ENCODE measurements at places on chromosomes 4 and X.

DNA sequence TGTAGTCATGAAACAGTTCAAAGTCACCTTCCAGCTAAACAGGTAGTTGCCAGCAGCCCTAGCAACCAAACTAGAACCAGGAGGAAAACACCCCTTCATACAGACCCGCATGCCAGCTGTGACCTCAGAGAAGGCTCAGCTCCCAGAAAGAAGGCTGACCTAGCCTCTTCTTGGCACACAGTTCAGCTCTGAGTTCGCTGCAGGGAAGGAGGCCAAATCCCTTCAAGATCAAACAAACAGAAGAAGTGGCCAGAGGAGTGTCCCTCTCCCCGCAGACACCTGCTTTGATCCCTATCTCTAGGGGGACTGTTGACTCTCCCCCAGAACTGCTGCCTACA, 56.0 kb downstream of the HADH start:
- peak overlapping the region; percentile 5 for H3K27ac ChIP-seq
- H3K27me3 ChIP-seq, result no peaks in the 10 kb centered on the region
- peaks cover 28% of the 10 kb centered on the region for H3K36me3 ChIP-seq
- H3K4me1 ChIP-seq, result peaks cover 4% of the 10 kb centered on the region

GRCh38 chrX:20479896-20480295, 213.2 kb upstream of the RPS6KA3 start:
- H3K4me3 ChIP-seq, result no peak overlapping the region
- H3K4me1 ChIP-seq, result no peaks in the 10 kb centered on the region
- no peak overlapping the region for H3K27ac ChIP-seq

GRCh38 chr4:2451821-2452785, 16.8 kb upstream of the RNF4 start:
- no peaks in the 10 kb centered on the region for H3K36me3 ChIP-seq
- H3K4me1 ChIP-seq, result no peaks in the 10 kb centered on the region
- H3K27me3 ChIP-seq, result no peaks in the 10 kb centered on the region
- no peak overlapping the region for H3K27ac ChIP-seq

DNA sequence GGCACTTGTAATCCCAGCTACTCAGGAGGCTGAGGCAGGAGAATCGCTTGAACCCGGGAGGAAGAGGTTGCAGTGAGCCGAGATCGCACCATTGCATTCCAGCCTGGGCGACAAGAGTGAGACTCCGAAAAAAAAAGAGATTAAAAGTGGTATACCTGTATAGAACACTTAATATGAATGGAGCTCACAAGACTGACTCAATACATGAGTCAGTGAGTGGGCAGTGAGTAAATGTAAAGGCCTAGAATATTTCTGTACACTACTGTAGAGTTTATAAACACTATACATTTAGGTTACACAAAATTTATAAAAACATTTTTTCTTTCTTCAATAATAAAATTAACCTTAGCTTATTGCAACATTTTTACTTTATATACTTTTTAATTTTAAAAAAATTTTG, 93.8 kb downstream of the CENPC start:
- no peak overlapping the region for H3K27ac ChIP-seq
- no peak overlapping the region for H3K4me3 ChIP-seq
- H3K4me1 ChIP-seq, result no peaks in the 10 kb centered on the region
- DNase-seq, result no peak

DNA sequence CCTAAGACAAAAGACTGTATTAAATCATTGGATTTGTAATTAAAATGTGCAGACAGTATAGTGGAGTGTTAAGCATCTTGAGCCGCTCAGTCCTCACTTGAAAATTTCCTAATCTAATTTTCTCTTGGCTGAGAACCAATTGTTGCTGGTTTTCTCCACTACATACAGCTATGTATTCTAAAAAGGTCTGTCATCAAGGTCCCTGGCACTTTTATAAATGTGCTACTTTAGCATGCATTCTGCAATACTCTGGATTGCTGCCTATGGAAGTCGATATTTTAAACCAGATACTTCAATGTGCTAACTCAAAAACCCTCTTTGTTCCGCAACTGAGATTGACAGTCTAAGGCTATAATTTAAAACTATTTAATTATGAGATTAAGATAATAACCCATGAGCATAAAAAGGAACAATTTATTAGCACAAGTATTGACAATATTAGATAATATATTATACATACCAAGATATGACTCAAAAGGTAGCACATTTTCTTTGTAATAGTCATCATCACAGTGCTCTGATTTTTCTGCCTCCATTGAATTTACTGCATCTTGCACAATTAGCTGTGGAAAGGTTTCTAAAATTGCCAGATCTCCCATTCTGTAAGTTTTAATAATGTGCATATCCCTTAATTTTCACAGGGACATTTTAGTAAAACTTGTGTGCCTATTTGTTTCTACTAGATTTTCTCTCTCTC, 815.1 kb downstream of the ADGRL3 start:
- no peaks in the 10 kb centered on the region for H3K36me3 ChIP-seq
- no peak overlapping the region for H3K4me3 ChIP-seq
- H3K27me3 ChIP-seq, result no peaks in the 10 kb centered on the region

- H3K4me3 ChIP-seq, result no peak overlapping the region
- H3K27me3 ChIP-seq, result no peaks in the 10 kb centered on the region
- H3K36me3 ChIP-seq, result no peaks in the 10 kb centered on the region
- H3K27ac ChIP-seq, result no peak overlapping the region
- H3K4me1 ChIP-seq, result no peaks in the 10 kb centered on the region
- DNase-seq, result no peak
Observed at GRCh38 chr4:141410839-141411238, 190.1 kb downstream of the ZNF330 start.

DNA sequence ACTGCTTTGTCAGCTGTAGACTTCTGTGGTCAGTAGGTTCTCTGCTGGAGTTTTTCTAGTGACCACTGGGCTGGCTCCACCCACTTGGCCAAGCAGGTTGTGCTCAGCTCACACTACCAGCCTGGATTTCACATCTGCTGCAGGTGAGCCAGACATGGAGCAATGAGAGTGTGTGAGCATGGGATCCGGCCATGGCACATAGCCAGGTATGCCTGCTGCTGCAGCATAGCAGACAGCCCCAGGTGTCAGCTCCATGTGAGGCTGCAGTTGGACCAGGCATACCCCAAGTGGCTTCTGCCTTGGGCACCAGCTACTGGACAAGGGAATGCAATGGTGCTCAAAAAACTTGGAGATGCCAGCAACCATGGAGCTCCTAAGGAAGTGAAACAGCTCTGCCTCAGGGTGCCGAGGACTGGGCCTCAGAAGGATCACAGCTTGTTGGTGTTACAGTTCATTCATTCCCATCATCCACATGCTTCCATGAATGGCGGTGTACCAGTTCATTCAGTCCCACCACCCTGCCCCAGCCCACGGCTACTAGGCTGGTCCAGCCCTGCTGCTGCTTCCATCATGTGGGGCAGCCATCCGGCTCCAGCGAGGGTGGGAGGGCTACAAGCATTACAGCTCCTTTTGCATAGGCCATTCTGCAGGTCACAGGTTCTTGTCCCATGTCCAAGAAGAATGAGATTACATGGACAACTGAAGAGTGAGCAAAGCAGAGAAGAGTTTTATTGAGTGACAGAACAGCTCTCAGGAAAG, 389.1 kb upstream of the PCDH7 start:
- H3K27me3 ChIP-seq, result no peaks in the 10 kb centered on the region
- H3K4me3 ChIP-seq, result no peak overlapping the region
- no peaks in the 10 kb centered on the region for H3K36me3 ChIP-seq
- DNase-seq, result no peak

DNA sequence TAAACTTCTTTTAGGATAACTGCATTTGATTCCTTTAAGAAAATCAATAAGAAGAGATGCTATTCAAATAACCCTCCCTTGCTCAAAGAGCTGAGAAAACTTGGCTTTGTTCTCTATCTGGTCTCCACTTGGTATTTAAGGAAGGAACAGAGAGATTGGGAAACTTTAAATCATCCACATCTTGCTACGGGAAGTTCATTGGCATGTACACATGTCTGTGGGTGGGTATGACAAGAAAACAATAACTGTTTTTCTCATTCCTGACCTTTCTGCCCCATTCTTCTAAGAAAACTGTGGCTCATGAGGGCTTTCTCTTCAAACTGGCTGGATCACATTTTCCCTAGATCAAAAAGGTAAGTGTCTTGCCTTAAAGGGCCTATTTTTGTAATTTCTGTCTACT, 6.0 kb downstream of the SEL1L3 start:
- no peaks in the 10 kb centered on the region for H3K36me3 ChIP-seq
- no peaks in the 10 kb centered on the region for H3K27me3 ChIP-seq
- H3K27ac ChIP-seq, result peak overlapping the region; percentile 29
- no peak for DNase-seq
- H3K4me1 ChIP-seq, result peaks cover 46% of the 10 kb centered on the region

- H3K4me1 ChIP-seq, result no peaks in the 10 kb centered on the region
- DNase-seq, result no peak
- no peaks in the 10 kb centered on the region for H3K36me3 ChIP-seq
- H3K4me3 ChIP-seq, result no peak overlapping the region
Observed at GRCh38 chr4:16579866-16580265, 318.6 kb downstream of the LDB2 start.

DNA sequence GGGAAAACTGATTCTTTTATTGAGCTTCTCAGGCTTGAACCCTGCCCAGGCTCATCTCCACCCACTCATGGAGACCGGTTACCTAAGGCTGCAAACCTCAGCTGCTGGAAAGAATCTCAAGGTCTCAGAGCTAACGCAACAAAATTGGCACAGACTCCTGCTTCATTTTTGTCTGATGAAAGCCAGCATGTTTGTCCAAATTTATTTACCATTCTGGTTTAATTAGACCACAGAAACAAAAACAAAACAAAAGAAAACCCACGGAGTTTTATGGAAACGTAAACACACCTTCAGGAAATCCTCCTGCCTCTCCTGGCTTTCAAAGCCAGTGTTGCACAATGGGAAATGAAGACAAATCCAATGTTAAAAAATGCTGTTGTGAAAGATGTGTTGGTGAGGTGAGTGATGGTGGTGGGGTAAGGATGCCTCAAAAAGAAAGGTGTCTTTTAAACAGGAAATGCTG, 56.4 kb upstream of the PDLIM3 start:
- no peak overlapping the region for H3K27ac ChIP-seq
- H3K36me3 ChIP-seq, result no peaks in the 10 kb centered on the region
- peaks cover 3% of the 10 kb centered on the region for H3K4me1 ChIP-seq
- H3K4me3 ChIP-seq, result no peak overlapping the region
- H3K27me3 ChIP-seq, result peaks cover 8% of the 10 kb centered on the region

DNA sequence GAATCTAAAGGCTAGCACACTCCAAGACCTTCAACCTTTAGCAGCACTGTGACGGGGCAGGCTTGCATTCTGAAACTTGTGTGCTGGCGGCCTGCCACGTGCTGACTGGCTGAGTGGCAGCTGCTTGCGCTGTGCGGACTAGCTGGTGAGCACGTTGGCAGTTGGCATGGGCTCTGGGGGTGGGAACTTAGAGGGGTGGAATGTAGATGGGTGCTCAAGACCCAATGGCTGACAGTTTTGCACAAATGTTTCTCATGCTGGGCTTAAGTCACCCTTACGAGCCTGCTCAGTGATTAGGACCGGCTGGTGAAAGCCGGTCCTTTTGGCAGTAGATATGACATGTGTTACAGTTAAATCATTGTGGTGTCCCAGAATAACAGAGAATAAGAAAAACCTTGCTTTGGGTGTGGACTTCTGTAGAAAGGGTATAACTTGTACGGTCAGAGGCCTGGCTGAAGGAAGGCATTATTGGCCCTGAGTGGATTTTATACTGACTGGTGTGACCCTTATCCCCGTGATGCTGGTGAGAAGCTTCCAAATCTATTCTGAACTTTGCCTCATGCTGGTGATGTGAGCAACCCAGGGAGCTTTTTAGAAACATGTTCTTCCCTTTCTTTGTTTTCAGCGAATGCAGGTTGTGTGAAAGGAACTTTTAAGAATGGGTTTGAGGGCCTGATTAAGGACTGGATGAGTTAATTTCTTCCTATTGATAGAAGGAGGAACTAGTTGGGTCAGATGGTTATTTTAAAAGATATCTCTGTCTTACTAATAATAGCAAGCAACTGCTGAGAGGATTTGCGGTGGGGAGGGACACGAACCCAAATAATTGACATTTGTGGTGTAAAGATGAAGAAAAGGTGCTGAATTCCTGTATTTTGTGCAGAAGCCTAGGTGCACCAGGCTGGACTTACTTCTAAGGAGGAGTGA, 107.4 kb upstream of the SLC4A4 start:
- H3K27me3 ChIP-seq, result no peaks in the 10 kb centered on the region
- H3K4me3 ChIP-seq, result no peak overlapping the region
- no peak overlapping the region for H3K27ac ChIP-seq
- H3K4me1 ChIP-seq, result no peaks in the 10 kb centered on the region
- DNase-seq, result no peak

- no peak overlapping the region for H3K4me3 ChIP-seq
- no peaks in the 10 kb centered on the region for H3K4me1 ChIP-seq
- no peak overlapping the region for H3K27ac ChIP-seq
Observed at GRCh38 chr4:67983333-67983732, 20.0 kb upstream of the TMPRSS11A start.
